ENCODE measurements at places on chromosomes 3 and 15.

- no peak for DNase-seq
These were observed 26.1 kb downstream of the FAM174B start for GRCh38 chr15:92629276-92629974.

DNA sequence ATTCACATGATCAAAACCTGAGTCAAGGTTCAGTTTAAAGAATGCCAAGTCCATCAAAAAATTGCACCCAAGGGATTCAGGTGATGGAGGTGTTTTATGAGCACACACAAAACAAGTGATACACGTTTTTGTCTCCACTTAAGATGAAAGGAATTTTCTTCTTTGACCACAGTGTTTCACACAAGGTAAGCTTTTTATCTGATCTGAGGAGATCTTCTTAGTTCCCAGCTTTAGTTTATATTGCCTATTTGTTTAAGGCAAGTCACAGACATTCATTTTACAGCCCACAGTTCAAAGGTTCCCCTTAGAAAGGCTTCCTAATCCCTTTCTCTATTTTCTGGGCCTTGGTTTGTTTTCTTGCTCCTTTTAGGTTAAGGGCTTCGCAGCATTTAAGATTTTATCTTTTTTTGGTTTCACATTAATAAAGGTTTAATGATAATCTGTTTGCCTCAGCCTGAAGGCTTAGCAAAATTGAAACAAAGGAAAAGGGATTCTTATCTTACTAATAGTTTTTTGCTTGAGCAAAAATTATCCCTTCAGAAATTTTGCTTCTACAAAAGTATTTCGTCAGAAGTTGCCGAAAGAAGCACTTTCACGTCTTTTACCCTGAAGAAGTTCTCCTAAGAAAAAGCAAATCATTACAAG is 420.5 kb upstream of the NAALADL2 start:
- DNase-seq: no peak

DNA sequence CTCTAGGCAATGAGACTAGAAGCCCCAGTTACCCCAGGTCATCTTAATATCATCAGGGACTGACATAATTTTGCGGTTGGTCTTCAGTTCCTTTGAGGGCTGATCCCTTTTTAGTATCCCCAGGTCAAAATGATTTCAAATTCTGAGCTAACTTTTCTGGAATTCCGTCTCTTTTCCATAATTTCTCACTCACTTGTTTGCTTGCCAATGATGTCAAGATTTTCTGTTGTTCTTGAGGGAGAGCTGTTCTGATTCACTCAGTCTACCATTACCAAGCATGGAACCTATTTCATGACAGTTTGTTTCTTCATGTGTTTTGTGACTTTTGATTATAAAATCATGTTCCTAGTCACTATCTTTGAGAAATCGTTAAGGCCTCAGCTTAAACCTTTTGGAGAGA is 190.5 kb upstream of the LYSMD4 start:
- no peak for DNase-seq

DNA sequence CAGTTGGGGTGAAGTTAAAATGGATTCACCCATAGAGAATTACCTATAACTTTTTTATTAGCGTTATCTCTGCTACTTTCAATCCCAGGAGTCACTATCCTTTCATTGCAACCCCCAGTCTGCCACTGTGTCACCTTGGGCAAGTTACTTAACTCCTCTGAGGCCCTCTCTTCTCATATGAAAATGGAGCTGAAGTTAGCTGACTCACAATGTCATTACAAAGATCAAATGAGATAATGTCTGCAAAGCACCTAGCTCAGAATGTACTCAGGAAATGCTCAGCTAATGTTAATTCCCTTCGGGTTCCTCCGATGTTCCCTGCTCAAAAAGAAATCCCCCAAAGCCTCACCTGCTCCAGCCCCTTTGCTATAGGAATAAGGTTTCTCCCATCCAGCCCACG is 50.0 kb downstream of the TRIM42 start:
- no peak for DNase-seq

DNA sequence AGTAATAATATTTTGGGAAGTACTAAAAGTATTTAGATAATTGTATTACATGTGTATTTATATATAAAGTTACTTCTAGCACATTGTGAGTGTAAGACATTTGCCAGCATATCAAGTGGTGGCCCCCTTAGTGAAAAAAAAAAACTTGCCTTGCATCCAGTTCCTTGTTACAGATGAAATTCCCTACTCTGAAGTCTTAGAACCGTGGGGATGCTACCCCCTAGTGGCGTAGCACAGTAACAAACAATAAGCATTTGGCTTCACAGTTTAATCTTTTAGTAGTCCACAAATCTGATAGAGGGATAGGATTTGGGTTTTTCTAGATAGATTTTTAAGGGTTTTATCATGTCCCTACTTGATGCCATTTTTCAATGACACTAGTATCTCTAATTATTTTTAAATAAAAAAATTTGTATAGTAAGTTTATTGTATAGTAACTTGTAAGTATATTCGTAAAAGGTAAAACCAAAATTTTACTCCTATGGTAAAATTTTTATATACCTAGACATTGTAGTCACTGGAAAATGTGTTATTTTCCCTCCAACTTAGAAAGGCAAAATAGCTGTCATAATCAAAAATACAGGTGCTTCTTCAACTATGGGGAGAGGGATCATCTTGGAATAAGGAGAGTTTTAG is 14.3 kb downstream of the SMC4 start:
- peak; percentile 36 for DNase-seq

- DNase-seq: no peak
These were observed 4.6 kb upstream of the AMOTL2 start for GRCh38 chr3:134378818-134379217.

DNA sequence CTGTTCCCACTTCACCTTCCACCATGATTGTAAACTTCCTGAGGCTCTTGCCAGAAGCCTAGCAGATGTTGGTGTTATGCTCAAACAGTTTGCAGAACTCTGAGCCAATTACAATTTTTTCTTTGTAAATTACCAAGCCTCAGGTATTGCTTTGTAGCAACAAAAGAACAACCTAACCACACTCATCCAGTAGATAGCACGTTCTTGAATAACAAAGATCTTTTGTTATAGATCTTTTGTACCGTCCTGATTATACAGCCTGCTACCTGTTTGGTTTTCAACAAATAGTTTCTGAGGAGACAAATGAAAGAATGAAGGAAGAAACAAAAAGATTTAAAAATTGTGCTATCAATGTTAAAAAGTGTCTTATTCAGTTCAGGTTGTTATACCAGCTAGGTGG is 474.7 kb upstream of the ALCAM start:
- DNase-seq: no peak

DNA sequence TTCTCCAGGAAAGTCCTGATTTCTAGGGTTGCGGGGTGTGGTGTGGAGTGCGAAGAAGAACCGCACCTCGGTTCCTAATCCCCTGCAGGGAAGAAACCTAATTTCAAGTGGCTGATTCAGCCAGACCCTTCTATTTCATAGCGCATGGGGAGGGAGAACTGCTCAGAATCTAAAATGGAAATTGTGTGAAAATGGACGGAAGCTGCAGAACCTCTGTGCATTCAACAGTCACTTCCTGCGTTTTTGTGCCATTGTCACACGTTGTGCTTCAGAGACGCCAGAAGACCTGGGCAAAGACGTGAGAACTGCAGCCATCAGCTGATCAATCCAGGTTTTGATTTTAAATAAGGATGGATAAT is 1.2 kb downstream of the SIDT1 start:
- DNase-seq: no peak

- no peak for DNase-seq
These were observed 63.4 kb upstream of the GATA2 start for GRCh38 chr3:128556384-128556783.

Data from stimulated activated CD8-positive, alpha-beta memory T cell treated with anti-CD3 and anti-CD28 coated beads, Interleukin-2, amount 100 ng/mL, for 1 hour (primary cell).